ENCODE measurements at places on chromosomes 11 and 22.

GRCh38 chr11:1422481-1422880 lies 32.7 kb downstream of the BRSK2 start:
- DNase-seq: no peak

- DNase-seq: no peak
These were observed 294.2 kb downstream of the NELL1 start for GRCh38 chr11:20963596-20963995.

GRCh38 chr22:27990879-27991278 lies 71.8 kb upstream of the PITPNB start:
- no peak for DNase-seq

- DNase-seq: no peak
These were observed 65.2 kb downstream of the CSTPP1 start for GRCh38 chr11:47001781-47002181.

DNA sequence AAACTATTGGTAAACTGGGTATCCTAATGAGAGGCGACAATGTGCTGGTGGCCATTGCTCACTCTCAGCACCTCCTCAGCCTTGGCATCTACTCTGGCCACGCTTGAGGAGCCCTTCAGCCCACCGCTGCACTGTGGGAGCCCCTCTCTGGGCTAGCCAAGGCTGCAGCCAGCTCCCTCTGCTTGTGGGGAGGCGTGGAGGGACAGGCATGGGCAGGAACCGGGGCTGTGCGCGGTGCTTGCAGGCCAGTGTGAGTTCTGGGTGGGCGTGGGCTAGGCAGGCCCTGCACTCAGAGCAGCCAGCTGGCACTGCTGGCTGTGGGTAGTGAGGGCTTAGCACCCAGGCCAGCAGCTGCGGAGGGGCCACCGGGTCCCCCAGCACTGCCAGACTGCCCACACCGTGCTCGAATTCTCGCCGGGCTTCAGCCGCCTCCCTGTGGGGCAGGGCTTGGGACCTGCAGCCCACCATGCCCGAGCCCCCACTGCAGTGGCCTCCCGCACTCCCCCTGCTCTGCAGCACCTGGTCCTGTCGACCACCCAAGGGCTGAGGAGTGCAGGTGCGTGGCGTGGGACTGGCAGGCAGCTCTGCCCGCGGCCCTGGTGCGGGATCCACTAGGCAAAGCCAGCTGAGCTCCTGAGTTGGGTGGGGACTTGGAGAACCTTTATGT lies 575.9 kb upstream of the ANO3 start:
- no peak for DNase-seq

GRCh38 chr11:61587541-61587941 lies 6.7 kb upstream of the SYT7 start:
- DNase-seq: no peak

DNA sequence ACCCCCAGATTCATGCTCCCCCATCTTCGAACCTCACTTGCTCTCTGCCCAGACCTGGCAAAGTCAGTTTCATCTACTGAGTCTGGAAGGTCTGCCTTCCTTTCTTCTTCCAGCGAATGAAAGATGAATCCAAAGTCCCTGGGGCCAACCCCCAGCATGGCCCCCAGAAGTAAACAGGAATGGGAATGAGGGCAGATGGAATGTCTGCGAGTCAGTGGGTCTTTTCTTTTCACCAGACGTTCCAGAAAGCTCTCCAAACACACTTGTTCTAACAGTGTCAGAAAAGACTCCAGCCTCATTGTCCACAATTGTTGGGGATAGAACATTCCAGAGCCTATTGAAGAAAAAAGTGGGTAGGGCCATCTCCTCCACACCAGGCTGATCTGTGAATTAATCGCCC lies 28.6 kb downstream of the RIBC2 start:
- no peak for DNase-seq

- DNase-seq: no peak
These were observed 42.2 kb downstream of the FAT3 start for GRCh38 chr11:92266806-92267205.

DNA sequence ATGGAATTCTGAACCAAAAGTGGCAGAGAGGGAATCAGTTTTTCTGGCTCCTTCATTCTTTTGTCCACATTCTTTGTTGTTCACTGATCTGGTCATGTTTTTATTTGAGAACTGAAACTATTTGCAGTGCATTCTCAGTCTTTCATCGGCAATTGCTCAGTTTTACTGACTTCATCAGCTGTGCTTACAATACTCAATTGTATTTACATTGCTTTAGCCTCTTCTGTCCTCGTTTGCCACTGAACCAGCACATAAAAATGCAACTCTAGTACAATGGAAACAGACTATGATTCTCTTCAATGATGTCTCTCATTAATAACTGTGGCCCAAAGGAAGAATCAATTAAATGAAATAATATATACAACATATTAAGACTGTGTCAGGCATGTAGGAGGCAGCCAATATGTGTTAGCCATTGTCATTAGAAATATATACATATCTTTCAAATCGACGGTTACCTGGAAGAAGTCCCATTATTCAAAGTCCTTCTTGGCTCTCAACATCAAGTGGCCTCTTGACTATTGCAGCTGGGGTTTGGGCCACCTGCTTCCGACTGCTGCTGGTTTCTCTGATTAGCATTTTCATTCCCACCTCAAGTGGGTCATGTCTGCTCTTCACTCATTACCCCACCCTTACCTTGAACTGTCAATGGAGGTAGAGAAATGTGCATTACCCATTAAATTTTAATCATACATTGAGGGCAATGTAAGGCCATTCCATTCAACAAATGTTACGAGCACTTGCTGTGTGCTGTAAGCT lies 600.1 kb downstream of the INSC start:
- DNase-seq: no peak

DNA sequence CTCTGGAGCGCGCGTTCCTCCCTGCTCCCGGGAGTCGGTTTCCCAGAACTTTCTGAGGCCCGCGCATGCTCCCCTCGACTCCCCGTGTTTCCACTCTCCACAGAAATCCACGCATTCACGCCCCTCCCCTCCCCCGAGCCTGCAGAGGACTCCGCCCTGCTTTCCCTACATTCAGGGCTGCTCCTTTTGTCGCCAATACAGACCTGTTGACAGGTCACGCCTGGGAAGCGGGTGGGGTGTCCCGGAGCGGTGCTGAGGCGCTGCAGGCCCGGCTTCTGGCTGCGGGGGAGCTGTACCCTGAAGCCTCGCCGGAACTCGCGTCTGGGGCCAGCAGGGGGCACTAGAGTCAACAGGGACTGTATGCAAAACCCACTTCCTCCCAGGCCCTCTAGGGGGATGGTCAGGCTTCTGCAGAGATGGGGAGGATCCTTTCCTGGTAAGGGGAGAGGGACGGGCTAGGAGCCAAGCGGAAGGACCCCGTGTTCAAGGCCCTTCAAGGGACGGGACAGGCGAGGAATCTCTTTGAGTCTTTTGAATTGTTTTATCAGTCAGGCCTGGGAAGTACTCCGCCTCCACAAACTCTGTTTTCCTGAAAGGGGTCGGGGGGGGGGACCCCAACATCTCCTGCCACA lies at the start of gene PRAME:
PRAME (minus strand) TSS at position 294 of the 632 bp plus-strand sequence. CDS start 2,433 bp downstream, outside the sequence.
- DNase-seq: peak; percentile 83

GRCh38 chr11:76007166-76007565 lies 192.2 kb downstream of the UVRAG start:
- no peak for DNase-seq

- DNase-seq: no peak
These were observed 415.2 kb downstream of the LARGE1 start for GRCh38 chr22:33504941-33505625.

GRCh38 chr11:12110714-12111548 lies 541 bp downstream of the MICAL2 start:
- DNase-seq: no peak

- no peak for DNase-seq
These were observed 16.0 kb downstream of the TXN2 start for GRCh38 chr22:36465232-36466021.

GRCh38 chr11:102994105-102994504 lies 38.6 kb upstream of the MMP13 start:
- DNase-seq: no peak

DNA sequence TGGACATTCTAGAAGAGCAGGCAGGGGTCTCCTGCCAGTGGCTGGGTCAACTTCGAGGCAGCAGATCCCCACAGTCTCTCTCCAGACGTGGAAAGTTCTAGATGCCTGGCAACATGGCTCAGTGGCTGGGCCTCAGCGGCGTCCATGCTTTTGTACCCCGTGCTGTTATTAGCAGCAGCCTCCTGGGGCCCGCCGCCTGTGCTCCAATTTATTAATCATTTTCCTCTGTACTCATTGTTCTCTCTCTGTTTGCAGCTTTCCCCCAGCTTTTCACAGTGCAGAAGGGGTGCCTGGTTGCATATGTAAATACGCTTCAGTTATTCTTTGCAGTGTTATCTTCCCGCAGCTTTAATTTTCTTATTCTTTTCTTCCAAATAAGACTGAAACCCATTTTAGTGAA lies 515.1 kb downstream of the TBC1D22A start:
- no peak for DNase-seq

- DNase-seq: no peak
These were observed 40.9 kb upstream of the AMPD3 start for GRCh38 chr11:10414181-10414580.

- DNase-seq: no peak
These were observed 197.4 kb downstream of the ADAMTS15 start for GRCh38 chr11:130645843-130646197.

GRCh38 chr11:62804310-62805075 lies 747 bp downstream of the NXF1 start:
- no peak for DNase-seq

DNA sequence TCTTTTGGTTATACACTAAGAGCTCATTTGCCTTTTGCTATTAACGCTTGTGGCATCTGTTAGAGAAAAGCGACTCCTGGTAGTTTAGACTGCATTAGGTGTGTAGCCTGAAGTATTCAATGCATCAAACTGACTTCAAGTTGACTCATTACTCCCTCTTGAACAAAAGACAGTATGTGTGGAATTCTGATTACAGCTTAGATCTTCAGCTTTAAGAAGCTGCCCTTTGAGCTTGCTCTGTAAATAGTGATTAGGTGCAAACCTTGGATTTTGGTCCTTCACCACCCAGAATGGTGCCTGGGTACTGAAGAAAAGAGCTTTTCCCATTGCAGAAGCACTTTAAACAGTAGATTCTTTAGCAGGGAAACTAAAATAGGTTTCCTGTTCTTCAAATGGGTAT lies 62.1 kb downstream of the FAT3 start:
- no peak for DNase-seq

DNA sequence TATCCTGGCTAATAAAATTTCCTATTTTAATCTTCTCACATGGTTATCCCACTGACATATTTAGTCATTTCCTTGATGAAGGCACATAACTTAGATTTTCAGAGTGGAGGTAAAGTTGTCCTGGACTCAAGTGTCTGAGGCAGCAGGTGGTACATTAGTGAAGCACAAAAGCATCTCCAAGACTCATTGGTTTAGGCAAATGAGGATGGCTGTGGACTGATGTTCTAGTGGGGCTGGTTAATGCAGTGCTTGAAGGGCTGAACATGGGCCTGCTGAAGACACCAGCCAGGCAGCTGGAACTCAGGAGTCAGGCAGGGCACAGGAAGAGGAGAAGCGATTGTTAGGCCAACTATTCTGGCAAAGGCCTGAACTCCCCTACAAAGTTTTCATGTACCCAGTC lies 76.3 kb upstream of the SESN3 start:
- no peak for DNase-seq

DNA sequence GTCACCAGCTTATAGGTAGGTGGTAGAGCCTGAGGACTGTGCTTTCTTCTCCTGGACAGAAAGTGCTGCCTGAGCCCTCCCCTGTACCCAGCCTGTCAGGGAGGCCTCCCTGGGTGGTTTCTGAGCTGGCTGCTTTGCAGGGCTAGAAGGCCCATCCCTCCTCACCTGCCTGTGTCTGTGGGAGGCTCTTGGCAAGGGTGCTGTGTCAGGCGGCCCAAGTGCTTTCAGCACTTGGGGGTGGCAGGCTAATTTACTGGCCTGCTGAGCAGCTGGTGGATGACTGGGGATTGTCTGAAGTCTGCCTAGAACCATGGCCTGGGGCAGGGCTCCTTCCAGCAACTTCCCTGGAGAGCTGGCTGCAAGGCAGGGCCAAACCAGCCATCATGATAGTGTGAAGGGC lies 139.0 kb upstream of the NAV2 start:
- no peak for DNase-seq

GRCh38 chr11:30919389-30920152 lies 333.4 kb upstream of the MPPED2 start:
- DNase-seq: no peak

All from stimulated activated CD4-positive, alpha-beta T cell treated with anti-CD3 and anti-CD28 coated beads, Interleukin-4, amount 100 ng/mL, for 48 hours (primary cell).